ENCODE measurements at places on chromosomes 5 and 9. TPM values are rescaled to one million over a fixed set of nuclear protein-coding genes. Genes with fewer than 3 reads are reported as not detected.

The ANKRD31 gene
- 0.60 TPM for total RNA-seq

DNA sequence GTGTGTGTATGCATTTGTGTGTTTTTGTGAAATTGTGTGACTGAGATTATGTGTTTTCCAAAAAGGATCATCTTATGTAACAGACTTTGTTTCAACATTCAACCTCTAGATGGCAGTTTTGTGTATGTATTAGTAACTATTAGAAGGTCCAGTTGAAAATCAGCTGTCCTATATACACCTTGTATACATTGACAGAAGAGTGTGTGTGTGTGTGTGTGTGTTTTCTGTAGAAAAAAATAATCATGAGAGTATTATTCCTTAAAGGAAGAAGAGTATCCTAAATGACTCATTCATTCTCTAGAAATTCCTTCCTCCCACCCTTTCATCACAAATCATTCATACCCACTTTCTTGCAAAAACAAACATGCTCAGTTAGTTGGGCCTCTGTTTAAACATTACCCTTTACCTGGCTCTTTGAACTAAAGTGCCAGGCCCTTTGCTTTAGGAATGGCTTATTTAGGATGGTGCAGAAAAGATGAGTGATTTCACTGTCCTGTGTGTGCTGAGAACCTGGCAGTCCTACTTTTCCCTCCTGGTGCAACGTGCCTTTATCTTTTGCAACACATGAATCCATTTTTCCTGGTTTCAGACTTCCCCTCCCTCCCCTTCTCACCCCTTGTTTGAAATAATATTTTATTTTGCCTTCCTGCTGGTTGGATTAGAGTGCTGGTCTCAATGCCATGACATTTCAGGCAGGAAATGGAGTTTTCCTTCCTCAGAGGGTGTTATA, 152.2 kb downstream of the ARHGAP26 start:
- DNase-seq, result peak; percentile 65

DNA sequence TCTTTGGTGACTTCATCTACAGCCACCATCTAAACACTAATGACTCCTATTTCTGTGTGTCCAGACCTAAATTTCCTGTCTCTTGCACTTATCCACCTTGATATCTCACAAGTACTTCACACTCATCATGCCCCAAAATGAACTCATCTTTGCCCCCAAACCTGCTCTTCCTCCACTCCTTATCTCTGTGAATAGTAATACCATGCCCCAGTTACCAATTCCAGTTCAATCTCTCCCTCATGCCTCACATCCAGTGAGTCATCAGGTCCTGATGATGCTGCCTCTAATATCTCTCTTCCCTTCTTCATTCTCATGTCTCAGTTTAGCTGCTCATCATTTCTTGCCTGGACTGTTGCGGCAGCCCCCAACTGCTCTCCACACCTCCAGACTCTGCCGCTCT, 14.9 kb upstream of the DNAJB5 start:
- no peak for DNase-seq

DNA sequence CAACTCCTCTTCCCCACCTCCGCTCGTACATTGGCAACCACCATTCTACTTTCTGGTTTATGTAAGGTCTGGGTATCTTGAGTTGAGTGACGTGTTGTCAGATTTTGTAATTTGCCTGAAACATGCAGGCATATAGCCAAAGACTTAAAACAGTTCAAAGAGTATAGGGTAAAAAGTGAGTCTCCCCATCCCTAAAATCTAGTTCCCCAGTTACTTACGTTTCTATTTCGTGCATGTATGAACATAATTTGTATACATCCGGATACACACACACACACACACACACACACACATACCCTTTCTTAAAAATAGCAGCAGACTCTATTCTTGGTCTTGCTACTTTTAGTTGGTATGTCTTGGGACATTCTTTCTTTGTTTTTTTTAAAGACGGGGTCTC, 915 bp downstream of the HSDL2 start:
- DNase-seq, result peak; percentile 34

Measured in hepatocyte (in vitro differentiated cells).